DMS 273 treated with DMSO at 0.1 percent for 48 hours (cell line): ENCODE measurements at places on chromosomes 13 and 19.
A peak's percentile ranks its signal among the peaks of the same experiment; 100 is the strongest.

DNA sequence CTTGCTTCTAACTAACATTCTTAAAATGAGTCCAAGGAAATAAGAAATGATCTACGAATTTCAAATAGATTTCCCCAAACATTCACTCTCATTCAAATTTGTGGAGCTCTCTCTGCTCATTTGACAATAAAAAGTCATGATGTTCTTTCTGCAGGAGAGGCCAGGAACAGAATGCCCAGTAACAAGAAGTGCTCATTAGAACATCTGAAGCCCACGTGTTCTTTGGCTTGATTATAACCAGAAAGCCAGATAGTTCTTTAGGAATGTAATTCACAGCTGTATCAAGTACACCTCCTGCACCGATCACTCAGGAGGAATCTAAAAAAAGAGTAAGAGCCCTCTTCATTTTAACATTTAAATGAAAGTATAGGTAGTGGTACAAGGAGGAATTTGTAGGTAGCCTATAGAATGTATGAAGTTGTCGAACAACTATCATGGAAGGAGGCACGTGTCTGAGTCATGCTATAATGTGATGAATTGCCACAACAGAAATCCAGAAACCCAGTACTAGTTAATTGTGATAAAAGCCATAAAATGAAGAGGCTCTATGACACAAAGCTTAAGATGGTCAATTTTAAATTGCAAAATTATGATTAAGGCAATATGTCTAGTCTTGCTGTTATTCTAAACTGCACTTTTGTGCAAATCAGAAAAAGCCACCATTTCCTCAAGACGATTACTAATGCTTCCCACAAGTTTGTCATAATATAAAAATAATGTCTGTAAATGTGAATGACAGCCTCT is 12.8 kb downstream of the MEDAG start:
- DNase-seq: no peak

DNA sequence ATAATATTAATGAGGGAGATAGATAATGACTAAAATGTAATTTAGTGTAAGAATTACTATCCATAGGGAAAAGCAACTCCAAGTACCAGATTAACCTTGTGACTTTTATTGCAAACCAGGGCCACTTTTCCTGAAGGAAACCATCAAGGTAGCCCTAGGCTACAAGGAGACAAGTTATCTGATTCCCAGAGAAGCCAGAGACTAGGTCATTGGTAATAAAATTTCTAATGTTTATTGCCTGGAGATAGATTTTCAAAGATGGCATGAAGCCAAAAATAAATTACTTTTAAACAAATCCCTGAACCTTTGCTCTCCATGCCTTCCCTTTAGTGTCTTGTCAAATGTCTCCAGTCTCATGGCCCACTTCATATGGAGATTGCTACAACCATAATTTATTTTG is 610.1 kb upstream of the SLC10A2 start:
- DNase-seq: no peak

DNA sequence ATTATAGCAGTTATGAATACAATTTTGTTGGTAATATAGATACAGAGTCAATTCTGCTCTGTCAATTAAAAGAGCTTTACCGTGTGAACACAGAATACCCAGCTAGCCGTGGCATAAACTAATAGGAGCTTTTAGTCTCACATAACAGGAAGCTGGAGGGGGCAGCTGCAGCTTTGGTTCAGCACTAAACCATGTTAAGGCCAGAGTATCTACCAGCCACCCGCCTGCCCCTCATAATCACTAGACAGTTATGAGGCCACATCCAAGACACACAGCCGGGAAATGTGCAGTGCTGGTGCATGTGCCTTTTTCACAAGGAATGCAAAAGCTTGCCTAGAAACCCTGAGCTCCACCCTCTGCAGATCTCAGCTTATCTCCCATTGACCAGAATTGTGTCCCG is 62.3 kb downstream of the SGCG start:
- DNase-seq: no peak

DNA sequence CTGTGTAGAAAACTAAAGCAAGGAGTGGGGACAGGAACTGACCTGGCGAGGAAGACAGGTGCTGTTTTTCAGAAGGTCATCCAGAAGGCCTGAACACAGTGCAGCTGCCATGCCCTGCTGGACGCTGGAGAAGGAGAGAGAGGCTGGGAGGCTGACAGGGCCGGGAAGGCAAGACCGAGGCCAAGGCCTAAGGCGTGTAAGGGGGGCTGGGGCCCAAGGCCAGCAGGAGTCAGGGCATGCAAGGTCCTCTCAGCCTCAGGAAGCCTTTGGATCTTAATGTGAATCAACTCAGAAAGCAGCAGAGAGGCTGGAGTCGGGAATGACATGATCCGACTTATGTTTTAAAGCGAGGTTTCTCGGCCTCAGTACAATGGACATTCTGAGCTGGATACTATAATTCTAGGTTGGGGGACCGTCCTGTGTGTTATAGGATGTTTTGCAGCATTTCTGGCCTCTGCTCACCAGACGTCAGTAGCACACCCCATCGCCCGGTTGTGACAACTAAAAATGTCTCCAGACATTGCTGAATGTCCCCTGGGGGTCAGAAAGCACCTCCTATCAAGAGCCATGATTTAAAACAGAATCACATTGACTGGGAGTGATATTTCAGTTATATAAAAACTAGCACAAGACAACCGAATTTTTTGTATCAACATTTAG is 530.4 kb downstream of the MYO16 start:
- DNase-seq: no peak

DNA sequence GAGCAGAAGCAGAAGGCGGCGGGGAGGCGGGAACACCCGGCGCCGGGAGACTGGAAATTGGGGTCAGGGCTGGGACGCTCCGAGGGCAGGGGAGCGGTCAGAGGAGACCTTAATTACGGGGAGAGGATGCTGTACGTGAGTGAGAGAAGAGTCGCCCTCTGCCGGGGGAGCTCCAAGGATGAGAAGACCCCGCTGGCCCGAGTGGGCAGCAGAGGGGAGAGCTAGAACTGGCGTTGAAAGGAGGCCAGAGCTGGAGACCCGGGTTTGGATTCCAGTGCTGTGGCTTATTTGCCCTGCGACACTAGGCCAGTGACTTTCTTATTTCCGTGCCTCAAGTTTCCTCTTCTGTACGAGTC is 536 bp downstream of the FAM32A start:
- DNase-seq: peak; percentile 18

GRCh38 chr13:98171900-98172589 is 5.0 kb downstream of the RNF113B start:
- DNase-seq: no peak

DNA sequence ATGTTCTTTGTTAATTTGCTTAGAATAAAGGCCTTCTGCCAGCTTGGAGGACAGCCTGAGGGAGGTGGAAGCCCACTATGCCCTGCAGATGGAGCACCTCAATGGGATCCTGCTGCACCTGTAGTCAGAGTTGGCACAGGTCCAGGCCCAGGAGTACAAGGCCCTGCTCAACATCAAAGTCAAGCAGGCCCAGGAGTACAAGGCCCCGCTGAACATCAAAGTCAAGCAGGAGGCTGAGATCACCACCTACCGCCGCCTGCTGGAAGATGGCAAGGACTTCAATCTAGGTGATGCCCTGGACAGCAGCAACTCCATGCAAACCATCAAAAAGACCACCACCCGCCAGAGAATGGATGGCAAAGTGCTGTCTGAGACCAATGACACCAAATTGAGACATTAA is 41.7 kb downstream of the ZNF85 start:
- DNase-seq: no peak

GRCh38 chr13:89490661-89491060 is 1819.5 kb downstream of the SLITRK5 start:
- no peak for DNase-seq

- no peak for DNase-seq
These were observed 80.2 kb downstream of the SHISA2 start for GRCh38 chr13:25971459-25972145.

DNA sequence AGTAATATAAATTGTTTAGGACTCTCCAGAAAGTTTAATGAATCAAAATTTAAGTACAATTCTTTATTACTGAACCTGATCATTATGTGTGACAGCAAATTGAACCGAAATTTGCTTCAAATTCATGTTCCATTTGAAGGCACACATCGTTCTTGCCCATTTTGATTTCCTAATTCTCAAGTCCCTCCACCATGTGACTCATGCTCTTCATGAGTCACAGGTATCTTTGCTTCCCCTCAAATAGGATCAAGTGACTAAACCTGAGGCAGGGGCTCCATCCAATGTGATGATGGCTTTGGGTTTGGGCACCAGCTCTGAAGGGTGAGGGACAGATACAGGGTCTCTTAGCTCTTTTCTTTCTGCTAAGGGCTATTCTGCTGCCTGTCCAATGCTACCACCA is 86.1 kb downstream of the THSD1 start:
- no peak for DNase-seq

DNA sequence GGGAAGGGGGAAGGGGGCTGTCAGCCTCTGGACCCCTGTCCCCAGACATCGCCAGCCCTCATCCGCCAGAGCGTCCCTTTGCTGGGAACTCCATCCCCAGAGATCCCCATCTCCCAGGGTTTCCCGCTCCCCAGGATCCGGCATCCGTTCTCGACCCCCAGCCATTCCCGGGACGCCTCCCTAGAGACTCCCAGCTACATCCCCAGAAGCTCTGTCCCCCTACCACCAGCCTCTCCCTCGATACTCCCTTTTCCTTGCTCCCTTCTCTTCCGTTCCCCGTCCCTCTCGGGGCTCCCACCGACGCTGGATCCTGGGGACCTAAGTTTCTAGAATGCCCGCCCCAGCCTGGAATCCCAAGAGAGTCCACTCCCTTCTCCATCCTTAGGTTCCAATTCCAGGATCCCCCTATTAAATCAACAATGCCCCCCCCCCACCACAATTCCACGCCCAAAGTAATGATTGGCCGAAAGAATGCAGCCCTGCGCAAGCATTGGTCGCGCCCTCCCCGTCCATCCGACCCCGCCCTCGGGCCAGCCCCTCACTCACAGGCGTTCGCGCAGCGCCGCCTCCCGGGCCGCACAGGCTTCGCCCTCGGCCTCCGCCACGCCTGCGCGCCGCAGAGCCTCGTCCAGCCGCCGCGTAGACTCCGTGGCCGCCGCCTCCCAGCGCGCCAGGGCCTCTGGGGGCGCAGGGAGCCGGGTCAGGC is 3.2 kb downstream of the CCDC194 start:
- DNase-seq: peak; percentile 83

DNA sequence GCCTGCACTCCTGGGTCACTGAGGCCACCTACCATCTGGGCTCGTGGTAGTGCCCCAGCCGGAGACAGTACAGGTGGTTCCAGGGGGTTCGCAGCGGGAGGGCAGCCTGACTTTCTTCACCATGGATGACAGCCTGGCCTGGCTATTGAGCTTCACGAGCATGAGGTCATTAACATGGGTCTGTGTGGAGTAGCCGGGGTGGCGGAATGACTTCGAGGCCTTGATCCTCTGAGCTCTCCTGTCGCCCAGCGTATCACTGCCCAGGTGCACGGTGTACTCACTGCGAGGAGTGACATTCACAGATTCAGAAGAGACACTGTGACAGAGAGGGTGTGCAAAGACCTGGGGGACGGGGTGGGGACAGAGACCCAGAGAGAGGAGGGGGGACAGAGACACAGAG is 3.5 kb downstream of the KLK7 start:
- no peak for DNase-seq

GRCh38 chr19:47075179-47075810 is 26.9 kb upstream of the TMEM160 start:
- DNase-seq: no peak

DNA sequence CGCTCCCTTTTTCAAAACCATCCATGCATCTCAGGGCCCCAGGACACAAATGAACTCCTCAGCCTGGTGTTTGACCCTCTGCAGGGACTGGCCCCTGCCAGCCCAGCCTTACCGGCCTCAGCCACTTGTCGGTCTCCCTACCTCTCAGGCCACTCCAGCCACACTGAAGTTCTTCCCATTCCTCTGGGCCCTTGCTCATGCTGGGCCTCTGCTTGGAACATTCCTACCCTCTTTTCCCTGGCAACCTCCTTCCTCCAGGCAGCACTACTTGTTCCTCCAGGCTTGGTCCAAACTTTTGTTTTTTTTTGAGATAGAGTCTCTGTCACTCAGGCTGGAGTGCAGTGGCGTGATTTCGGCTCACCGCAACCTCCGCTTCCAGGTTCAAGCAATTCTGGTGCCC is 7.6 kb upstream of the EGLN2 start:
- DNase-seq: no peak

DNA sequence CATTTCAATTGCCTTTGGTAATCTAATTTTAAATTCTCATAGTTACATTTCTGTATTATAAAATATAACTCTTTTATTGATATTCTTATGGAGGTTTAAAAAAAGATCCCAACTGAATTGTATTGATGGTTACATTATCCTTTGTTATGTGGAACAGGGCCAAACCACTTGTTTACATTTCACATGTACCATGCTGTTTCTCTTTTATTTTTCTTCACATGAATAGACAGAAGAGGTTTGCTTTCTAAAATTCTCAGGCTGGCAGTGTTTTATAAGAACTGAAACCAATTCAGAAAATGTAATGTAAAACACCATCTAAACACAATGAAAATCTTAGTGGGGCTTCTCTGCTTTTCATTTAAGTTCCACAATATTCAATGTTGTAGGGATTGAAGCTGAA is 122.5 kb downstream of the GPC5 start:
- no peak for DNase-seq

- DNase-seq: no peak
These were observed 42.8 kb downstream of the TRPM4 start for GRCh38 chr19:49200238-49200862.

GRCh38 chr13:42686165-42686564 is 95.2 kb upstream of the FAM216B start:
- no peak for DNase-seq

DNA sequence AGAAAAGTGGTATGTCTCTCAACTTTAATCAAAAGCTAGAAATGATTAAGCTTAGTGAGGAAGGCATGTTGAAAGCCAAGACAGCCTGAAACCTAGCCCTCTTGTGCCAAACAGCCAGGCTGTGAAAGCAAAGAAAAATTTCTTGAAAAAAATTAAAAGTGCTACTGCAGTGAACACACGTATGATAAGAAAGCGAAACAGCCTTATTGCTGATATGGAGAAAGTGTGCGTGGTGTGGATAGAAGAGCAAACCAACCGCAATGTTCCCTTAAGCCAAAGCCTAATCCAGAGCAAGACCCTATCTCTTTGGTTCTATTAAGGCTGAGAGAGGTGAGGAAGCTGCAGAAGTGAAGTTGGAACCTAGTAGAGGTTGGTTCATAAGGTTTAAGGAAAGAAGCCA is 96.4 kb downstream of the ZDHHC20 start:
- DNase-seq: no peak

DNA sequence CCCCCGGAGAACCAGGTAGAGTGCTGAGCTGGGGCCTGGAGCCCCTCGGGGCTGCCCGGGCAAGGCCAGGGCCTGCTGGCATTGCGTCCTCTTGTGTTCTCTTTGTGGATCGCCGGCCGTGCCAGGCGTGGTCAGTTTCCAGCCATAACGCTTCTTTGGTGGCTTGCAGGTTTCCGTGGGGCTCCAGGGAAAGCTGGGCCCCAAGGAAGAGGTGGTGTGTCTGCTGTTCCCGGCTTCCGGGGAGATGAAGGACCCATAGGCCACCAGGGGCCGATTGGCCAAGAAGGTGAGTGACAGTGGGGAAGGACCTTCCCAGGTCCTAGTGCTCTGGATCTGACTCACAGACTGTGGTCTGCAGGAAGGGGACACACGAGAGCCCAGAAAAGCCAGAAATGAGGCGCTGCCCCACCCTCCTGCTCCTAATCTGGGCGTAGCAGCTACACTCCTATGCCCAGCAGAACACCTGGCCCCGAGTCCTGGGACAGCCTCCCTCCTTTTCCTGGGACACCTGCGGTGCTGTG is 57.5 kb downstream of the RAB20 start:
- no peak for DNase-seq
